ENCODE measurements at places on chromosomes 6 and 20. TPM values are rescaled to one million over a fixed set of nuclear protein-coding genes. Genes with fewer than 3 reads are reported as not detected.

The PHACTR1 gene
- total RNA-seq = 40.7 TPM

The SPAG4 gene
- total RNA-seq = 1.4 TPM

GRCh38 chr6:62681108-62681507 lies 395.1 kb upstream of the KHDRBS2 start:
- DNase-seq = no peak

GRCh38 chr20:64063389-64064144 lies 569 bp downstream of the TCEA2 start:
- DNase-seq = no peak

GRCh38 chr6:25415701-25416100 lies 136.5 kb downstream of the CARMIL1 start:
- DNase-seq = no peak

DNA sequence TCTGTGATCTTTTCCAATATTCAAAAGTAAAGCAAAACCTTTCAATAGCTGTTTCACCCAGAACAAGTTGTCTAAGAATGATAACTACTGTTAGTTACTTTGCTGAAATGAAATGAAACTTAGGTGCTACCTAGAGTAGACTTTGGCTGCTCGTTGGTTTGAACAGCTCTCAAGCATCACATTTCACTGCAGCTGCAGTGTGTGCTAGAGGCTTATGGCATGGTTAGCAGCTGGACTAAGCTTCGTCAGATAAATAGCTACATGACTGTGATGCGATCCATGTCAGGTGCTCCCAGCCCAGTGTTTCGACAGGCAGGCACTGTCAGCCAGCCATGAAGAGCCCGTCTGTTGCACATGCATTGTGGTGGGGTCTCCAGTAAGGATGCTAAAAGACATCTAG lies 201.1 kb downstream of the TFAP2B start:
- DNase-seq = no peak
